ENCODE measurements at places on chromosomes 4 and X.

DNA sequence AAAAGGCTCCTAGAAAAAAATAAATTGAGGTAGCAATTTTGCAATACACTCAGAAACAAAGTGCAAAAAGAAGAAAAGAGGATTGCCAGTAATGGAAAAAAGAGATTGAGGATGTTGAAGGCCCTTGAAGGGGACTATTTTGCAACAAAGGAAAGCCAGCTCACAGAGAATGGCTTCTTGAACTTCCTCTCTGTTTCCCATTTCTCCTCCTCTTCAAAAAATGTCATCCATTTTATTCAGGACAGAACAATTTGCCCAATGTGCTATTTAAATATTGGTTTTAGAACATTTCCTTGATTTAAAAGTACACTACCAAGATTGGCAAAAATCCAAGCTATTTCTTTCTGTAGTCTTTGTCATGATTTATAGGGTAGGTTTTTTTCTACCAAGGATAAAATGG is 60.2 kb downstream of the GASK1B start:
- DNase-seq, result no peak

DNA sequence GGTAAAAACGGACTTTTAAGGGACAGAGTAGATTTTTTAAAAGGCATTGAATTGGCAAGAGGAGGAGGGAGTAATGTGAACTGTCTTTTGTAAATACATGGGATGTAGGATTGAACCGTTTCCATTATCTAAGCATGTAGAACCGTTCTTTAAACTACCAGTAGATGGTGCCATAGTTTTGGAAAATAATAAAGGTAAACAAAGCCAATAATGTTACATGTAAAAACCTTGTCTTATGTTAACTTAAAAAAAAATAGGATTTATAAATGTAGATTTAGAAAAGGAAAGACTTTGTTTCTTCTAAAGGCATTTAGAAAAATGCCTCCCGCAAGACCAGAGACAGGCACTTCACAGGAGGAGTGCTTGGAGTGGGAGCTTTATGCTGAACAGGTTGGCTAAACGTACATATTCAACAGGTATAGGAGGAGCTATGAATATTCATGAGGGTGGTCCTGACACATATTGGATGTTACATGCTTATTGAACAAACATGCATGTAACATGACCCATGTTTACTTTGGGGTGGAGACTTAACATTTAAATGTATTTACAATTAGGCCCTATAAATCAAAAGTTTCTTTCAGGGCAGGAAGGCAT is 45.5 kb upstream of the FAM241A start:
- DNase-seq, result peak; percentile 53

- DNase-seq, result no peak
Measured at GRCh38 chr4:120753854-120754253, 168.7 kb downstream of the PRDM5 start.

DNA sequence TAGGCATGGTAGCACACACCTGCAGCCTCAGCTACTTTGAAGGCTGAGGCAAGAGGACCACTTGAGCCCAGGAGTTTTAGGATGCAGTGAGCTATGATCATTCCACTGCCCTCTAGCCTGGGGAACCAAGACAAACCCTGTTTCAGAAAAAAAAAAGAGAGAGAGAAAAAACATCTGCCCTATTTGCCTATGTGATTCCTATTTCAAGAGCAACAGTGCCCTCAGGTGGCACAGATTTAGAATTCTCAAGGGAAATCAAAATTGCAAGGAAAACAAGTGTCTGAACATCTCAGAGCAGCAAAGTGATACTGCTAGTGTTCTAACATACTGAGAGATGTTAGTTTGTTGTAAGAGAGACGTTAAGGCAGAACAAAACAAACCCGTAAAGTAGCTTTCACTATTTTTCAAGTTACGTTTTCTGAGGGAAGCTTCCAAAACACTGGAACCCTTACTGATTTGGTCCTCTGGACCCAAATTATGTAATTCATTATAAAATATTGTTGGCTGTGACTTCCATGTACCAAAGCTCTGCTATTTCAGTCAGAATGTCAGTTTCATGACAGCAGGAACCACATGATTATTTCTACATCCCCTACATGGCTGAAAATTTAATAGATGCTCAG is 7.9 kb downstream of the BDH2 start:
- peak; percentile 70 for DNase-seq

- no peak for DNase-seq
Measured at GRCh38 chr4:40811956-40812355, 62.2 kb downstream of the NSUN7 start.

- DNase-seq, result no peak
Measured at GRCh38 chr4:89294573-89295269, 12.9 kb downstream of the GPRIN3 start.

DNA sequence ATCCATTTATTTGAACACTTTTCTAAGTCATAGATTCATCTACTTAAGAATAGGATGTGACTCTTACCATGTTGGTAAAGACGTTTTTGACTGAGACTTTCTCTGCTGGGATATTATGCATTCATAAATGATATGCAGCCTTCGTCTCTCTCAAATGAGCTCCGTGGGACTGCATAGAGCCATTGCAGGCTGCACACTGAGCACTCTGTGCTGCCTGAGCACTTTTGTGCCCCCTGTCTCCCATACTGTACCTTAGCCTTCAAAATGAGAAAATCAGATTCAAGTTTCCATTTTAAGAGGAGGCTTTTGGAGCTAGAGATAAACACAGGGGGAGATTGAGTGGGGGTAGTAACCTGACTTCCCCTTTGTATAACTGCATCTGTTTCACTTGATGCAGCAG is 433.6 kb downstream of the ZIC3 start:
- DNase-seq, result no peak

Measured in ACHN (cell line).